Fibroblast of gingiva (primary cell): ENCODE measurements at places on chromosomes 3 and 15.
A peak's percentile ranks its signal among the peaks of the same experiment; 100 is the strongest.

DNA sequence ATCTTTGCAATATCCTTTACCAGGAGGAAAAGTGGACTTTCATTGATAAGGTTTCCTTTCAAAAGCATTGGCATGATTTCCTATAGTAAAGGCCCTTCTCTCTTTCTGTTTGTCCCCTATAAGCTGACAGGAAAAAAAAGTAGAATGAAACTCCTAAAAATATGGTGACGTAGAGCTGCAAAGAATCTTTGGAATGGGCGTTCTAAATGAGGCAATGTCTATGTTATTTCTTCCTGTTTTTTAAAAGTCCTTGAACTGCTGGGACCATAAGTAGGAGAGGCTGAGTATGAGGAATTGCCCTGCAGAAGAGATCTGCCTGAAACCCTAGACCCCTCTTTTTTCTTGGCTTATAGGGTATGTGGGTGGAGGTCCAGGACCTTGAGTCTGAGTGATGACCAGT lies 17.2 kb downstream of the ST3GAL6 start:
- no peak for DNase-seq

DNA sequence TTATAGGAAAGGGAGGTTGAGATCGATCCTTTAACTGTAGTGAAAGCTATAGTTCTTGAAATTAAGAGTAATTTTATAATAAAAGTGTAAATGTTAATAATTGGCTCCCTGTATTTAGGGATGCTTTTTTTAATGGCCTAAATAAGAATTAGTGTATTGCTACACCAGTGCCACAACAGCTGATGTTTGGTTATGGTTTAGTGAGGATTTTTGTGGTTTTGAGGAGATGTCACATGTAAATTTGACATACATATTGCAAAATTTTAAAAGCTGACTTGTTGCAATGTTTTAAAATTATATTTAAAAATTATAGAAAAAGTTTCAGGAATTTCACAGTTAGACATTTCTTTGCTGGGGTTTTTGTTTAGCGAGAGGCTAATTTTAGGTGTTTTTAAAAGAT lies 3.9 kb downstream of the TSC22D2 start:
- DNase-seq = peak; percentile 71

DNA sequence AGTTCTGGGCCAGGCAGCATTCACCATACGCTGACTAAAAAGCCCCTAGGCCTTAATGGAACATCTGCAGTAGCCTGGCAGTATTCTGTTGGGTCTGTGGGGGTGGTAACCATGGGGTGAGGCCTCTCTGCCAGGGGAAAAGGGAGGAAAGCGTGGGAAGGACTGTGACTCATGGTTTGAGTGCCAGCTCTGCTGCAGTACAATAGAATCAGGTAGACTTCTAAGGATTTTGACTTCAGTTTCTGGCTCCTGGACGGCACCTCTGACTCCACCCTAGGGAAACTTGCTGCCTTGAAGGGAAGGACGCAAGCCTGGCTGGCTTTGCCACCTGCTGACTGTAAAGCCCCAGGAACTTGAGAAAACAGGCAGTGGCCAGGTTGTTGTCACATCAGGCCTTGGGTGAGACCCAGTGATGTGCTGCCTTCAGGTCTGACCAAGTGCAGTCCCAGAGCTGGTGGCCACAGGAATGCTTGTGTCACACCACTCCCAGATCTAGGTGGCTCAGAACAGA lies 148.6 kb downstream of the SUCNR1 start:
- peak; percentile 28 for DNase-seq

DNA sequence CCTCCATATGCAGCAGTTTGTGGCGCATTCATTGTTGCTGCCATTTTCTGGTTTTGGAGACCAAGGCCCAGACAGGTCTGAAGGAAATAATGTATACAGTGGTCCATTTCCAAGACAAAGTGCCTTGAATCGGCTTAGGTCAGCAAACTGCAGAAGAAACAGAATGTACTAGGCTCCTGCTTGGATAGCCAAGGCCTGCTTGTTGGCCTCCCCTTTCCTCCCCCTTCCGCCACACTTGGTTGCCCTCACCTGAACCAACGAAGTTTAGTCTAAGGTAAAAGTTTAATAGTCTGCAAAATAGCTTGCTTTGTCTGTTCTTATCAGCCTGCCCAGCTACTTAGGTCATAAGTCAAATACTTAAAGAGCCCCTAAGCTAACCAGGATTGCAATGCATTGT lies 12.0 kb upstream of the RTP3 start:
- DNase-seq = no peak

GRCh38 chr3:117234331-117234730 lies 524.8 kb downstream of the TUSC7 start:
- DNase-seq = no peak

DNA sequence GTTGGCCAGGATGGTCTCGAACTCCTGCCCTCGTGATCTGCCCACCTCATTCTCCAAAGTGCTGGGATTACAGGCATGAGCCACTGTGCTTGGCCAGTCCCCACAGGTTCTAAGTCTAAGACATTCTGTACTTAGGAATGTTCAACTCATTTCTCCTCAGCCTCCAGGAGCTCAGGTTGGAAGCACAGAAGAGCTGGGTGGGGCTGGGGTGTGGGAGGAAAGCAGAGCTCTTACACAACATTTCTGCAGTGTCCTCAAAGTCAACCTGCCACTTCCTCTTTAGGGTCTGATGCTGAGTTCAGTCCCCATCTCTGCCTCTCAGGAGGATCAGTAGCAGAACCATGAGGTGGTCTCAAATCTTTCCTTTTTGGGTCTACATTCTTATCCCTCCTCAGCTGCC lies 75.5 kb downstream of the MRPL46 start:
- no peak for DNase-seq

DNA sequence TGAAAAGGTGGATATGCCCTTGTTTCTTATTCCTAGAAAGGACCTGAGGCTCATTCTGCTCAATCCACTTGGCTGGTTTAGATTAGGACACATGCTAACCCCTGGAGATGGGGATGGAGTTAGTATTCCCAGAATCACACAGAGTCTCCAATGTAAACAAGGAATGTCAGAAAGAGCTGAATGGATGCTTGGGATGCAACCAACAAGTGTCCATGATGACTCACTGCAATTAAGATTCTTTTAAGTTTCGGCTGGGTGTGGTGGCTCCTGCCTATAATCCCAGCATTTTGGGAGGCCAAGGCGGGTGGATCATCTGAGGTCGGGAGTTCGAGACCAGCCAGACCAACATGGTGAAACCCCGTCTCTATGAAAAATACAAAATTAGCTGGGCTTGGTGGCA lies 315.5 kb upstream of the AZI2 start:
- DNase-seq = no peak

- DNase-seq = no peak
These were observed 218.5 kb downstream of the ITPR1 start for GRCh38 chr3:4711680-4711992.

- no peak for DNase-seq
These were observed 61.0 kb downstream of the TLE3 start for GRCh38 chr15:70036585-70037291.

DNA sequence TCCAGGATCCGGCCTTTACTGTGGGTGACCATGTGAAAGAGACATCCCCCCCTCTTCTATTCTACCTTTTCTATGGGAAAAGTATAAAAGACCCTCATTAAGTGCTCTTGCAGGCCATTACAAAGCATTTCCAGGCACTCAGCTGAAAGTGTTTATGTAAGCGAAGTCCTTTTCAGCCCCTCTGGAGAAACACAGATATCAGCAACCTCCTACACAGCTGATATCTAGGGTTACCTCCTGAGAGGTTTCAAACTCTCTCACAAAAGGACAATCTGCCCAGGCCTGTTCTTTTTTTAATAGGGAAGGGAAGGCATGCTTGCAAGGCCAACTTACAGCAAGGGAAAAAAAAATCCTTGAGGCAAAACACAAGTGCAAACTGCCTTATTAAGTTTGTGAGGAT lies 12.6 kb downstream of the ETV5 start:
- no peak for DNase-seq

GRCh38 chr3:131972091-131972490 lies 62.7 kb downstream of the CPNE4 start:
- no peak for DNase-seq

DNA sequence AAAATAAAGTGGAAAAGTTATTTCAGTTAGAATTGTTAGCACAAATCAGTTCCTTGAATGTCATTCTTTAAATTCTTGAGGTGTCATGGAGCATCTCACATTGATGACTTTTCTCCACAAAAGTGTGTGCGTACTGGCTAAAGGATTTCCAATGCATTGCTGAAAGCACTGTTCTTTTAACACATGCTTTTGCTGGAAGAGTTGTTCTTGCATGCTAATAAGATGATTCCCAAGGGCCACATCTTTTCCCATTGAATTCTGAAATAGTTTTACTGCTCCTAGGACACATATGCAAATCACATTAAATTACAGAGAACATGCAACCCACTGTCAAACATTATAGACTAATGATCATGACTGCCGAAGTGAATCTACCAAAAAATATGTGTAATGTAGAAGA lies 516.3 kb upstream of the CADM2 start:
- DNase-seq = no peak

DNA sequence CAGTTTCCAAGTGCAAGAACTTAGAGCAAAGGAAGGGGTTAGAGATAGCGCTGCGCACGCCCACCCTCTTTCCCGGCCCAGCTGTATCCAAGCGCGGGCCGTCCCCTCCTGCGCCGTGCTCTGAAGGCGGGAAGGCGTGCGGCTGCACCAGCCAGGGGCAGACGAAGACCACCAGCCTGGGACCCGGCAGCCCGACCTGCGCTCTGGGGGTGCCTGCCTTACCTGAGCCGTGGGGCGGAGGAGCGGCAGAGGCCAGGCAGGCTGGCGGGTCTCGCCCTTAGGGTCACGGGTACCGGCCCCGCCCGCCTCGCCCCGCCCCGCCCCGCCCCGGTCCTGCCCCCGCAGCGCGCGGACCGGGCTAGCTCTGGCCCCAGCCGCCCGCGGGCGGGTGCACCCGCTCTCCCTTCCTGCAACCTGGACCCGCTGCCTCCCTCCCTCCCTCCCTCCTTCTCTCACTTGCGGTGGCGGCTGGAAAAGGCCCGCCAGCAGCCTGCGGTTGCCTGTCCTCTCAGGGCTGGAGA lies at the start of gene WDR72:
WDR72 (minus strand) TSS at position 253 of the 521 bp plus-strand sequence. CDS start 26,514 bp downstream, outside the sequence.
- DNase-seq = no peak

DNA sequence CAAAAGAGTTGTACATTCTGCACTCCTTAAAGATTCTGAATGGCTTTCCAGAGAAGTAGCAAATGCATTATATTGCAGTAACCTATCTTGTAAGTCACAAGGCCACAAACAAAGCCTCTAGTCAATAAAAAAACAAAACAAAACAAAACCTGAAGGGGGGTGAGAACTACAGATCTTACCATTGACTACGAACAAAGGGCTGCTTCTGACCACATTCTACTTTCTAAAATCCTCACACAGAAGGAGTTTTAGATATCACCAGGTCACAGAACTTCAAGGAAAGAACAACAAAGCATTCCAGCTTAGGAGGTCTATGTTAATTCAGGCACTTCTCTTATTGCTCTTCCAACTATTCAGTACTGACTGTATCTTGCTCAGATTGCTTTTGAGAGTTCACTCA lies 343.0 kb downstream of the ZBTB20 start:
- no peak for DNase-seq

- no peak for DNase-seq
These were observed 828.4 kb upstream of the DPPA4 start for GRCh38 chr3:110165753-110166152.

DNA sequence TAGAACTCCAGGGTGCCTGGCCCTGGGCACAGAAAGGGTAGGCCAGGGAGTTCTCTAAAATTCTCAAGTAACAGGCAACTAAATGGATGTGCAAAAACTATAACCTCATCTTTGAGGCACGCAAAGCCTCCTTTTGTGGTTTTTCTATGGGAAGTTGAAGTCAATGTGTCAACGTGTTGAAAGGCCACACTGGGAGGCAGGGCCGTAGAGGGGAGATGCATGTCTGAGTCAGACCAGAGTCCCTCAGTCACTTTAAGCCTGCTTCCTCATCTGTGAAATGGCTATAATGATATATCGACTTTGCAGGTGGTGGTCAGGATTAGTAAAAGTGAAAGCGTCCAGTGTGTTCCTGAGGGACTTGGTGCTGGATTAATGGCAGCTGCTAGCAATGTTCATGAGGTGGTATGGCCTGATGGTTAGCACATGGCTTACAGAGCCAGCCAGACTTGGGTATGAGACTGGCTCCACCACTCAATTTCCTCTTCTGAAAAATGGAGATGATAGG lies 17.0 kb downstream of the TGM5 start:
- DNase-seq = peak; percentile 50

DNA sequence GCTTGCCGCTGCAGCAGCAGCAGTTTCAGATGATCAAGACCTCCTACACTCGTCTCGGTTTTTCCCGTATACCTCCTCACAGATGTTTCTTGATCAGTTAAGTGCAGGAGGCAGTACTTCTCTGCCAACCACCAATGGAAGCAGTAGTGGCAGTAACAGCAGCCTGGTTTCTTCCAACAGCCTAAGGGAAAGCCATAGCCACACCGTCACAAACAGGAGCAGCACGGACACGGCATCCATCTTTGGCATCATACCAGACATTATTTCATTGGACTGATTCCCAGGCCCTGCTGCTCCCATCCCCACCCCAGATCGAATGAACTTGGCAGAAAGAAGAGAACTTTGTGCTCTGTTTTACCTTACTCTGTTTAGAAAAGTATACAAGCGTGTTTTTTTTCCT lies 17.6 kb downstream of the CALML4 start:
- DNase-seq = peak; percentile 86

GRCh38 chr15:88894348-88894818 lies 961 bp downstream of the HAPLN3 start:
- no peak for DNase-seq

DNA sequence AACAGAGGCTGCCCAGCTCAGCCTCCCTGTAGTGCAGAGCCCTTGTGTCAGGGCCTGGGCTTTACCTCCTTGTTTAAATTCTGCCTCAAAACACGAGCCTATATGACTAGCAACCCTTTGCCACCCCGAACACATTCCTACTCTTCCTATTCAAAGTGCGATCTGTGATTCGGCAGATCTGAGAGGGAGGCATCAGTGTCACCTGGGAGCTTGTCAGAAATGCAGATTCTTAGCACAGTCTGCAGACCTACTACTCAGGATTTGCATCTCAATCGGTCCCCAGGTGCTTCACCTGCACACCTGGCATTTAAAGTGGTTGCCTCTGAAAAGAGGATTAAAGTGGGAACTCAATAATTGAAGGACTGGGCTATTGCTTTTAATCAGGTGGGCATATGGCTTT lies 273.2 kb upstream of the TOPAZ1 start:
- no peak for DNase-seq

DNA sequence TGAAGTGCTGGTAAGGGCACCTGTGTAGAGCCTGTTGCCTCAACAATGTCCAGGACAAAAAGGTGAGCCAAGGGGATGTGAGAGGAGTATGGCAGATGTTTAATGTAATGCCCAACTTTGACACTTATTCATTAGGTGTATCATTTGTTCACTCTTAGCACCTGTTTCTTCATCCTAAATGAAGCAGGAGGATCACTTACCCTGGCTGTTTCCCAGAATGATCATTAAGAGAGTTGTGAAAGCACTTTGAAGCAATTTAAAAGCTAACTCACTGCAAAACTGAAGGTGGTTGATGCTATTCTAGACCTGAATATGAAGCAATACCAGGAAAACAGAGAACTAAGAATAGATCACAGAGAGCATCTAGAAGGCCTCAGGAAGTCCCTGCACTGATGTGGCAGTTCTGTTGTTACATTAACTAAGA lies 3.4 kb upstream of the HHLA2 start:
- DNase-seq = no peak

- DNase-seq = no peak
These were observed 60.1 kb downstream of the FNDC3B start for GRCh38 chr3:172099495-172099808.

- peak; percentile 41 for DNase-seq
These were observed 48.8 kb upstream of the TOP2B start for GRCh38 chr3:25713341-25713985.

- DNase-seq = no peak
These were observed 32.0 kb downstream of the LSAMP start for GRCh38 chr3:116413319-116413718.

GRCh38 chr3:127858937-127859336 lies 36.6 kb upstream of the MGLL start:
- no peak for DNase-seq

GRCh38 chr3:87311309-87311708 lies 34.9 kb upstream of the POU1F1 start:
- DNase-seq = no peak
